ENCODE measurements at places on chromosomes 6 and 20.

- no peak for DNase-seq
Observed at GRCh38 chr6:3663811-3664210, 87.7 kb downstream of the PXDC1 start.

GRCh38 chr20:32516583-32517517 lies 68.3 kb downstream of the NOL4L start:
- no peak for DNase-seq

DNA sequence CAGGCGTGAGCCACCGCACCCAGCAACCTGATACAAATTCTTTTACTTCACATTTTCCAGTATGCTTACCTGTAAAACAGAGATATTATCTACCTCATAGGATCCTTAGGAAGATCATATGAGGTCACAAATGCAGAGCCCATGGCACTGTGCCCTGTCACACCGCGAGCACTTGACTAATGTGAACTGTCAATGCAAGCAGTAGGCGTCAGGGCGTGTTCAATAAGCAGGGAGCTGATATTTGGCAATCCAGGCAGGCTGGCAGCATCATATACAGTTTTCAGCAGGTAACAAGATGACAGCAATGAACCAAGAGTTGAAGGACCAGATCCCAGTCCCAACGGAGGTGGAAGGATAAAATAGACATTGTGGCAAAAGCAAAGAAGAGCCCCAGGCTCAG lies 14.6 kb upstream of the ARID1B start:
- DNase-seq: no peak

DNA sequence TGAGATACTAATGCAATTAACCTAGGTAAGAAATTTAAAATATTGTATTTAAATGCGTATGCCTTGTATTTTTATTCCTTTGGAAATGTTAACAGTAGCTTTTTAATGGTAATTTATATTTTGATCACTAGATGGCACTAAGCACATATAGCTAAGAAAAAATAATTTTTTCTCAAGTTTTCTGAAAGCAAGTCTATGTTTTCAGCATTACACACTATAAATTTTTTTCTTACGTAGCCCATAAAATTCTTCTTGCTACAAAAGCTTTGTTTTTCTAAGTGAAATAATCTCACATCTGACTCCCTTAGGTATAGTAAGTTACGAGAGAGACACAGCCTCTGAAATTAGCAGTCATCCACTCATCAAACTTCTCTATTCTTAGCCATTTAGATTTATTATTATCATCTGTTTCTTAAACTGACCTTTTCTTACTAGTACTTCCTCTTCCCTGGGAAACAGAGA lies 35.7 kb downstream of the TSPYL4 start:
- DNase-seq: no peak

All from stimulated activated CD4-positive, alpha-beta T cell treated with anti-CD3 and anti-CD28 coated beads, Interleukin-1b, Interleukin-23, amount 100 ng/mL, for 1 hour (primary cell).